ENCODE measurements at places on chromosomes 3 and 15.

DNA sequence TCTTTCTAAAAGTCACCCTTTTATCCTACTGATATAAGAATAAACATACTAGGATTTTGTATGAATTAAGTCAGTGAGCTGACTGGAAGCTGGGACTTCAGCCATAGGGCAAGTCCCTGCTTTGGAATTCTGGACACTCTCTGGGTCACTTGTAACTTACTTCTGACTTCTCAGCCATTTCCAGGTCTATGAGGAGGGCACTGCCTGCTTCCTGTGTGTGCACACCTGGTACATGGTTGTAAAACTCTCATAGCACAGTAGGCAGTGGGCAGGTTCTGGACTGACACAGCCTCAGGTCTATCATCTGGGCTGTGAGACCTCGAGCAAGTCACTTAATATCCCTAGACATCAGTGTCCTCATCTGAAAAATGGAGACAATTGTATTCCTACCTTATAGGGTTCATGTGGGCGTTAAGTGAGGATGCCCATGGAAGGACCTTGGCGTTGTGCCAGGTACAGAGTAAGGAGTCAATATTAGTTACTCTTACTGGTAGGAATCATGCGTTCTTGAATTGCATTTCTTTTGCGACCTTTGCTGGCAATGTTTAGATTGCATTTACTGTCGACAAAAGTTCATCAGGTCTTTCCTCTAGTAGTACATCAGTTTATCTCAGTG, 27.5 kb upstream of the TGM5 start:
- DNase-seq = no peak

GRCh38 chr3:101637451-101637850, 39.5 kb downstream of the ZBTB11 start:
- DNase-seq = no peak

DNA sequence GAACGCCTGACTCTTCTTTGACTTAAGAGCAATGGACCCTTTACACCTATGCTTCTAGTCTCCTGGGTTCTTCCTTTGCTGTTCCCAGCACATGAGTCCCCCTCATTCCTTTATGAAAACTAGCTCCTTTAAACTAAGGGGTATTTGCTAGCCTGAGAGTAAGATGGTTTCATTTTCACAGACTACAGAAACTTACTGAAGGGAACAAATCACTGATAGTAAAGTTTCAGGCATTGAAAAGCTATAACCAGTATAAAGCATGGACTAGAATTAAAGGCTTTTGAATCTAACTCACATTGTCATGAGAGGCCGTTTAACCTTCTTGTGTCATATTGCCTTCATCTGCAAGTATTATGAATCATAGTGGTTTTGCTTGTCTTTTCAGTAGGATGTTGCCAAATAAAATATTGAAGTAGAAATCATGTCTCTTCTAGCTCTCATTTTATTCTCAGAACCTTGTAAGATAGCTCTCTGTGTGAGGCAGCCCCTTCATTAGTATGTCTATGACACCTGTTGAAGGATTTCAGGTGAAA, 765.9 kb downstream of the NR2F2 start:
- DNase-seq = no peak

GRCh38 chr3:31980530-31981205, 394 bp downstream of the OSBPL10 start:
- DNase-seq = peak; percentile 73

All from HuH-7.5 (cell line).